ENCODE measurements at places on chromosomes 13 and 19. TPM values are rescaled to one million over a fixed set of nuclear protein-coding genes. Genes with fewer than 3 reads are reported as not detected.

DNA sequence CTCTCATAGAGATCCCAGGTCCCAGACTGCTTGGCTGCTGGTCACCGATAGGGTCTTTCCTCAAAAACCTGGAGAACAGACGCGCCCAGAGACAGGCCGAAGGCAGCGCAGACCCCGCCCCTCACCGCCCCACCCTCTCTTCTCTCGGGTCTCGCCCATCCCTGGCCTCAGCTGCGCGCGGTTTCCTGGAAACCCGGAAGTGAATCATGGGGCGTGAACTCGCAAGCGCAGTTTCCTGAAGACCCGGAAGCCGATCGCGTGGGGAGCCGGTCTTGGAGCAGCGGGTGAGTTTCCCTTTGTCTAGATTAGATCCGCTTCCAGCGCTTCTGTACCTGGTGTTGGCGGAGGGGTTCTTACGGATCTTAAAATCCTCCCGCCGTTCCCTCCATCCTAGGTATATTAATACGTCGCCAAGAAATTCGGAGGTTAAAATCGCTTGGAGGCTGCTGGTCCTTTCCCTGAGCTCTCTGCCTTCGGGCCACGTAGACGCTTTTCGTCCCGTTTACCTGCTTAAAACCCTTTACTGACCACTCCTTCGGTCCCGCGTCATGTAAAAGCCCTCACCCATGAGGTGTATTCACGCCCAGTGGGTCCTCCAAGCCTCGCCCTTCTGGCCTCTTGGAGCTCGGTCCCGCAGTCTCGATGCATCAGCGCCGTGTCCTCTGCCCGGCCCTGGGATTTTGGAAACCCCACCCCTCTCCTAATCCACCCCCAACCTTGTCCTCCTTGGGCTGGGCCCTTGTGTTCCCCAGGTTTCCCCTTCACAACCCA is at the start of gene ZNF578:
ZNF578 (plus strand) TSS at position 230 of the 771 bp plus-strand sequence. CDS start 48,293 bp downstream, outside the sequence.
- DNase-seq: peak; percentile 93

DNA sequence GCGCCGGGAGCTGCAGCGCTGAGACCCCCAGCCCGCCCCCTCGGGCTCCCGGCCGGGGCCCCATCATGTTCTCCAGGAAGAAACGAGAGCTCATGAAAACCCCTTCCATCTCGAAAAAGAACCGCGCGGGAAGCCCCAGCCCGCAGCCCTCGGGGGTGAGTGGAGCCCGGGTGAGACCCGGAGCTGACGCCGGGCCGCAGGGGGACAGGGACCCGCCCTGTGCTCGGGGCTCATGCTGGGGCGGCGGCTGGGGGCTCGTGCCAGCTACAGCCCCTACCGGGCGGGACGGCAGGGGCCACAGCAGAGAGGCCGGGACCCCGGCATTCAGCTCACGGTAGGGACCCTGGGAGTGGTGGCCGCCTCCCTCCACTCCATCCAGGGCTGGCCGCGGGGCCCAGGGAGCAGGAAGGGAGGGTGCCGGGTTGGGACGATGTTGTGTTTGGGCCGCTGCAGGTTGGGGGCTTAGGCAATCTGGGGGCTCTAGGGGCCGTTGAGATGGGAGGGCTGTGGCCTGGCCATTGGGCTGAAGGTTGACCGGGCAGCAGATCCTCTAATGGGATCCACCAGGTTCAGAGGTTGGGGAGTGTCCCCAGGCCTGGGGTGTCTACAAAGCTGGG is 482 bp downstream of the ARHGAP45 start:
- no peak for DNase-seq

GRCh38 chr13:30751183-30751933 is 16.0 kb downstream of the ALOX5AP start:
- no peak for DNase-seq

DNA sequence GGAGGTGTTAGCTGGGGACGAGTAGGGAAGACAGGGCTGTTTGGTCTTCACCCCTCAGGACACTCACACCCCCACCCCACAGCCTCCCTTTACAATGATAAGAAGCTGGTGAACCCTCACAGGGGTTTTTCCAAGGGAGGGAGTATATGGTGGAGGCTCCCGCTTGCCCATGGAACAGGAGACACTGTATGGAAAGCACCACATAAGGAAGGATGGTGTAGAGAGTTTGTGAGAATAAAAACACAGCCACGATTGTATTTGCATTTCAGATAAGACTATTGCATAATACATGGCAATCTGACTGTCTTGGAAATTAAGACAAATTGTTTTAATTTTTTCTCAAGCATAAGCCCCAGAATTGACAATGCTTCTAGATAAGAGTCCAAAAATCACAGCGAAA is 46.9 kb downstream of the TNFSF13B start:
- DNase-seq: no peak

GRCh38 chr19:41050426-41050825 is 37.8 kb upstream of the CYP2A13 start:
- no peak for DNase-seq

DNA sequence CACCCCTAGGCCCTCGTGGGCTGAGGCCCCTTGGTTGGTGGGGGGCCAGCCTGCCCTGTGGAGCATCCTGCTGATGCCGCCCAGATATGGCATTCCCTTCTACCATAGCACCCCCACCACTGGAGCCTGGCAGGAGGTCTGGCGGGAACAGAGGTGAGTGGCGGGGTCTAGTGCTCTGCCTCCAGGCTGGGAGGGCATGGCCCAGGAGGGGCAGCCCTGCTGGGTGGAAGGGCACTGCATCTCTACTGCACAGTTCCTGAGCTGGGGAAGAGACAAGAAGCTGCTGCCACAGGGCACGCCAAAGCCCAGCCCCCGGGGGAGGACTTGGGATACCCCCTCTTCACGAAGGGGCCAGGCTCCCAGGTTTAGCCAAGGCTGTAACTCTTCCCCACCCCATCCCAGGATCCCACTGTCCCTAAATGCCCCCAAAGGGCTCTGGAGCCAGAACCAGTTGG is 2.4 kb upstream of the KMT2B start:
- no peak for DNase-seq

GRCh38 chr13:44902738-44903137 is 86.5 kb downstream of the NUFIP1 start:
- no peak for DNase-seq

- DNase-seq: no peak
These were observed 9.8 kb downstream of the JOSD2 start for GRCh38 chr19:50501186-50501567.

DNA sequence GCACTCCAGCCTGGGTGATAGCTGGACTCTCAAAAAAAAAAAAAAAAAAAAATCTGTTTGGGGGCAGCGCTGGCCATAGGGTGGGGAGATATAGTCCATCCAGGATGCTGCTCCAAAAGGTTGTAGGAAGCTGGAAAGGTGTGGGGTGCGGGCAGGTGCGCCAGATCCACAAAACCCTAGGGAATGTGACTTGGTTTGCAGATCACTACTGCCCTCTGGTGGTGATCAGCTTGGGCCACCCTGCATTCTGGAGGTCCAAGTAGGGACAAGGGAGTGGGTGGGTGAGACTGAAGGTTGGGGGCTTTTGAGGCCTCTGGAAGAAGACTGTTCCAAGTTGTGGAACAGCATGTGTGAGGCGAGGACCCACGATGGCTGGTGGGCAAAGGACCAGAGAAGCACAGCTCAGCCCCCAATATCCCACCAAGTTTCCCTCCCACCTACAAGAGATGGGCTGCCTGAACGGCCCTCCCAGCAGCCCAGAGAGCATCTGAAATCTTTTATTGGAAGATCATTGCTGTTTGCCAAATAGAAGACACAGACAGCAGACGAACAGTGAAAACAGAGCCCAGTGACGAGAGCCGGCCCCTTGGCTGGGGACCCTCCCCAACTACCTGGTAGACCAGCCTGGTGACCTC is 10.4 kb upstream of the TYK2 start:
- DNase-seq: peak; percentile 53

DNA sequence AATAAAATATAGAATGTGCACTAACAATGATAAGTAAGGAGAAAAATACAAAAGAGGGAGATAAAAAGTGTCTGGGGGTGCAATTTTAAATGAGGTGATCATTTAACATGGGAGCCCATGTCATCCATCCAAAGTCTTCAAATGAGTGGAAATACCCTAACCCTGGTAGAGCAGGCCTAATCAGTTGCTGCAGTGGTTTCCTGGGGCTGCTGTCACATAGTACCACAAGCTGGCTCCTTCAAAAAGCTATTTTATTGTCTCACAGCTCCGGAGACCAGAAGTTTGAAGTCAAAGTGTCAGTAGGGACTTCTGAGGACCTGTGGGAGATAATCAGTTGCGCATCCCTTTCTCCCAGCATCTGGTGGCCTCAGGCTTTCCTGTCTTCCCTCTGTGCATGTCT is 717.9 kb downstream of the DIAPH3 start:
- DNase-seq: no peak

GRCh38 chr19:45424191-45425058 is 708 bp upstream of the ERCC1 start:
- peak; percentile 63 for DNase-seq

DNA sequence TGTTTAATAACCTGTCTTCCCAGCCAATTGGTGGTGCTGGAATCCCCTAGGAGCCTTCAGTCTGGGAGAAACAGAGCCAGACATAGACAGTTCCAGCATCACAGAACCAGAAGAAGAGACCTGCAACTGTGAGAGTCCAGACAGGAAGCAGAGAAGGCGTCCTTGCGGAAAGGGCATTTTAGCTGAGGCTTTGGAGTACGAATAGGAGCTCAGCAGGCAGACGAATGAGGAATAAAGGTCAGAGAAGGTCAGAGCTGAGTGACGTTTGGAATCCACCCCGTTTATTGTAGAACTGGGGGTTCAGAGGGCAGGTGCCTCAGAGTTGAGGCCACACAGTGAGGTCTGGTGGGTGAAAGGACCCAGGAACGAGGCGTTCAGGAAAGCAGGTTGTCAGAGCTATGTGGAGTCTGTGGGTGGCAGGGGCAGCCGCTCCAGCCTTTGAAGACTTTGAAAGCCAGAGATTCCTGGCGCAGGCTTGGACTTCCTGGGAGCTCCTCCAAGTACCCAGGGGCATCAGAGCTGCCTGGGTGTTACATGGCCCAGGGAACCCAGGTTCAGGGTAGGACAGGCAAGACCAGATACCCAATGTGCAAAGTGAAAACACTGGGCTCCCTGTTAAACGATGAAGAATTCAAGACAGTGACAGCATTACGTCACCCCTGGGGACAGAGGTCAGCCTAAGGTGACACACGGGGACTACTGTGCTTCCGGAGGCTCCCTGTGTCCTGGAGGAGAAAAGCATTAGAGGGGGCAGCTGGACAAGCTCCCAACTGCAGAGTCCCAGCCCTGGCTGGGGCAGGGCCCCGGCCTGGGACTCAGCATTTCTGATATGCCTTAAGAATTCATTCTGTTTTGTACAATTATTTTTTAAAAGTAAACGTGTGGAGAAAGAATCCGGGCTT is 5.5 kb downstream of the ARRDC2 start:
- DNase-seq: no peak

DNA sequence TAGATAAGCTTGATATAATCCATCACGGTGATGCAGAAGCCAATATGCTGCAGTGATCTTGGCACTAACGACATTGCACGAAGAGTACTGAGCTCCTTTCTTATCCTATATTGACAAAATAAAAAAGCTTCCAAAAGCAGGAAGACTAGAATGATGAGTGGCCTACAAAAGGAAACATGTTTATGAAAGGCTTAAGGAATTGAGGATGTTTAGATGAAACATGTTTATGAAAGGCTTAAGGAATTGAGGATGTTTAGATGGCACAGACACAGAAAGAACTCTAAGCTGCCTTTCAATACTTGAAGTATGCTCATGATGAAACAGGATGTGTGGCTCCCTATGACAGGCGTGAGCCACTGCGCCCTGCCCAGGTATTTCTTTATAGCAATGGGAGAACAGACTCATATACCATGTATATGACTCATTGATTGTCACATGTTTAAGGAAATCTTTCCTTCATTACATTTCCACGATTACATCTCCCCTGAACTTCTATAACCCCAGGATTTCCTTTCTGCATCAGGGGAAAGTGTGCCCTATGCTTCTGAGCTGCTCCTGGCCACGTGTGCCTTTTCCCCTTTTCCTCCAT is 690.8 kb upstream of the ARGLU1 start:
- DNase-seq: no peak

MEIOSIN gene
- not detected for total RNA-seq

DMWD gene
- total RNA-seq: 23.8 TPM

DNM2 gene
- total RNA-seq: 62.8 TPM

STXBP2 gene
- total RNA-seq: 8.4 TPM

ZNF585A gene
- 47.9 TPM for total RNA-seq

RPS15 gene
- 212 TPM for total RNA-seq

Data from umbilical cord (tissue), 2 donors.